ENCODE measurements at places on chromosomes 3 and 15. TPM values are rescaled to one million over a fixed set of nuclear protein-coding genes. Genes with fewer than 3 reads are reported as not detected.

Gene GP5
- not detected for polyA plus RNA-seq

Gene C3orf22
- polyA plus RNA-seq: not detected

Gene CHRM5
- polyA plus RNA-seq: not detected

Gene CYP1A1
- polyA plus RNA-seq: not detected

Gene THAP10
- polyA plus RNA-seq: 16.7 TPM

Gene FBN1
- polyA plus RNA-seq: 2.4 TPM

Gene TLR9
- polyA plus RNA-seq: not detected

Gene DISP2
- 15.7 TPM for polyA plus RNA-seq

Gene PP2D1
- polyA plus RNA-seq: not detected

Gene LDHAL6B
- polyA plus RNA-seq: not detected

Gene PIF1
- not detected for polyA plus RNA-seq

Gene TERC
- not detected for polyA plus RNA-seq

Gene CCR2
- not detected for polyA plus RNA-seq

Gene SHC4
- 2.9 TPM for polyA plus RNA-seq

Gene MKRN3
- 14.7 TPM for polyA plus RNA-seq

Gene CFAP100
- polyA plus RNA-seq: not detected

Gene CNTN6
- polyA plus RNA-seq: 47.8 TPM

Gene SAMMSON
- not detected for polyA plus RNA-seq

Gene TM6SF1
- polyA plus RNA-seq: 393 TPM

Gene CHL1
- 62.3 TPM for polyA plus RNA-seq

Gene SIDT1
- polyA plus RNA-seq: 4.6 TPM

Gene CHSY1
- 3.3 TPM for polyA plus RNA-seq
